Smooth muscle cell of the pulmonary artery (primary cell): ENCODE measurements at places on chromosomes 4 and X. TPM values are rescaled to one million over a fixed set of nuclear protein-coding genes. Genes with fewer than 3 reads are reported as not detected.

Gene ZAR1
- not detected in 2 replicates for total RNA-seq

Gene SPANXA2
- total RNA-seq, result not detected in 2 replicates

Gene LEF1
- 0.20 TPM in 1 of 2 replicates, not detected in the other for total RNA-seq

Gene TENM3
- 1.2 and 17.2 TPM in 2 replicates for total RNA-seq

Gene ADAMTS3
- total RNA-seq, result 3.8 and 5.0 TPM in 2 replicates

Gene TRAM1L1
- 0.59 and 1.8 TPM in 2 replicates for total RNA-seq

Gene SMS
- 167 and 177 TPM in 2 replicates for total RNA-seq

Gene PAGE2B
- total RNA-seq, result not detected in 2 replicates

Gene MAPK10
- 8.8 and 19.0 TPM in 2 replicates for total RNA-seq

Gene KIF4A
- 2.2 and 4.7 TPM in 2 replicates for total RNA-seq

Gene VSIG4
- not detected in 2 replicates for total RNA-seq

Gene MAGEE2
- not detected in 2 replicates for total RNA-seq

Gene COL4A6
- total RNA-seq, result 16.2 and 62.2 TPM in 2 replicates

Gene MMAA
- 5.7 and 6.2 TPM in 2 replicates for total RNA-seq

Gene TCEAL6
- total RNA-seq, result not detected in 2 replicates

Gene ZNF630
- 1.2 and 2.9 TPM in 2 replicates for total RNA-seq

Gene THAP9
- total RNA-seq, result 3.7 and 4.2 TPM in 2 replicates

Gene C4orf46
- total RNA-seq, result 9.2 and 14.6 TPM in 2 replicates

Gene AVPR2
- total RNA-seq, result not detected in 2 replicates

Gene CT55
- total RNA-seq, result not detected in 2 replicates

Gene SPOCK3
- total RNA-seq, result 0.65 and 4.1 TPM in 2 replicates

Gene BEX4
- 14.8 and 16.8 TPM in 2 replicates for total RNA-seq

Gene FAM236D
- not detected in 2 replicates for total RNA-seq

Gene BEX5
- not detected in 2 replicates for total RNA-seq

Gene PABPC1L2B
- total RNA-seq, result not detected in 2 replicates

Gene SSX2
- not detected in 2 replicates for total RNA-seq

Gene SPON2
- 5.5 and 7.2 TPM in 2 replicates for total RNA-seq

Gene MCTS1
- 16.2 and 20.2 TPM in 2 replicates for total RNA-seq

Gene KDR
- total RNA-seq, result 7.1 and 13.3 TPM in 2 replicates

Gene SFRP2
- 0.13 TPM in 2 replicates for total RNA-seq

Gene NMU
- not detected in 2 replicates for total RNA-seq

Gene ZGRF1
- total RNA-seq, result 2.9 and 4.5 TPM in 2 replicates

Gene UVSSA
- 9.4 and 12.7 TPM in 2 replicates for total RNA-seq

Gene GPRASP1
- 2.8 and 4.6 TPM in 2 replicates for total RNA-seq

Gene CAPN6
- 0.07 TPM in 1 of 2 replicates, not detected in the other for total RNA-seq

Gene ADH5
- 140 and 154 TPM in 2 replicates for total RNA-seq

Gene SAGE1
- not detected in 2 replicates for total RNA-seq

Gene IGSF1
- total RNA-seq, result 0.07 and 0.72 TPM in 2 replicates

Gene RHOXF2
- not detected in 2 replicates for total RNA-seq

Gene NIPAL1
- total RNA-seq, result 0.46 and 2.0 TPM in 2 replicates

Gene TLR10
- not detected in 2 replicates for total RNA-seq

Gene IGFBP7
- 2,245 and 2,337 TPM in 2 replicates for total RNA-seq
